Stimulated activated CD8-positive, alpha-beta memory T cell treated with anti-CD3 and anti-CD28 coated beads, Interleukin-4, amount 100 ng/mL, for 48 hours (primary cell): ENCODE measurements at places on chromosomes 3 and 15.

DNA sequence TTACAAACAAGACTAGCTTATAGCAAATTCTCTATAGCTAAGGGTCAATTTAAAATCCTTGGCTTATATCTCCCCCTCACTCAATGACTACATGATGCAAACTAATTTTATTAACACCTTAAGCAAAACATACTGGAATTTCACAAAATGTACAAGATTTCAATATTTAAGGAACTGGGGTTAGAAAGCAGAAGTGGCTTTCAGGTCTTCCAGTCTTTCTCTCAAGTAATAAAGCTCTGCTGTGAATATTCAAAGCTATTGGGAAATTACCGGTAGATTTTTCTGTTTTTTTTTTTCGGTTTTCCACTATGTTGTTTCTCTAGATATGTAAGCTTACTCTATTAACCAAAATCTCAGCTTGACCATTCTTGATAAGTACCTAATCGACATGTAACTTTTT is 3.9 kb downstream of the EPM2AIP1 start:
- DNase-seq = no peak

- DNase-seq = peak; percentile 30
Measured at GRCh38 chr3:49626101-49626581, 48.0 kb upstream of the APEH start.

DNA sequence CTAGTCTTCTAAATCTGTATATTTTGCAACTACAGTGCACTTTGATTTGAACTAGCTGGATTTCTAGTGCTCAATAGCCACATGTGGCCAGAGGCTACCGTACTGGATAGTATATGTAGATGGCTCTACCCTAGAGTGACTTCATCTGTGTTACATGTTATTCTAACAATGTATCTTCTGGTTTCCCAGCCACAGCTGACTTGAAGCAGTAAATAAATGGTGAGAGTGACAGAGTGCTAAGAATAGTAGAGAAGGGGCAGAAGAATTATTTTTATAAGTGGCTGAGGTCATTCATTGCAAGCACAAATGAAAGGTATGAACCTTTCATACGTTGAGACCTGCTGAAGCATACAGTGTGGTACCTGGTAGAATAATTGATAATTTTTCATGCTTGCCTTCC is 30.9 kb downstream of the KAT2B start:
- no peak for DNase-seq

DNA sequence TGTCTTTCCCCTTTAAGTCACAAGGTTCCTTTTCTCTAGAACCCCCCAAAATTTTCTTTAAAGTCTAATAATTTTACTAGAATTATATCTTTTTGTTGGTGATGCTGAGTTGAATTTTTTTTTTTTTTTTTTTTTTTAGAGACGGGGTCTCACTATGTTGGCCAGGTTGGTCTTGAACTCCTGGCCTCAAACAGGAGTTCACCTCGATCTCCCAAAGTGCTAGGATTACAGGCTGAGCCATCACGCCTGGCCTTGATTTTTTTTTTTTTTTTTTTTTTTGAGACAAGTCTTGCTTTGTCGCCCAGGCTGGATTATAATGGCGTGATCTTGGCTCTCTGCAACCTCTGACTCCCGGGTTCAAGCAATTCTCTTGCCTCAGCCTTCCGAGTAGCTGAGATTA is 12.2 kb downstream of the SEC13 start:
- no peak for DNase-seq

- DNase-seq = peak; percentile 94
Measured at GRCh38 chr3:113051302-113051711, 60.5 kb downstream of the GTPBP8 start.

- no peak for DNase-seq
Measured at GRCh38 chr15:33138000-33138399, 56.5 kb downstream of the FMN1 start.

DNA sequence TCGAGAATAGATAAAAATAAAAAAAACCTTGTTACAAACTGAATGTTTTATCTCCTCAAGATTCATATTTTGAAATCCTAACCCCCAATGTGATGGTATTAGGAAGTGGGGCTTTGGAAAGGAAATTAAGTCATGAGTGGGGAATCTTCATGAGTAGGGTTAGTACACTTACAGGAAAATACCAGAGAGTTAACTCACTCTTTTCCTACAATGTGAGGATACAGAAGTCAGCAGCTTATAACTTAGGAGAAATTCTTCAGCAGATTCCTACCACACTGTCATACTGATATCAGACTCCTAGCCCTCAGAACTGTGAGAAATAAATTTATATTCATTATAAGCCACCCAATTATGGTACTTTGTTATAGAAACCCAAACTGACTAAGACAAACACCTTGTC is 453.1 kb downstream of the GBE1 start:
- DNase-seq = no peak

GRCh38 chr3:13548696-13549622 is at the start of gene FBLN2:
Gene FBLN2 (plus strand): TSS chr3:13549125. CDS start chr3:13570356, 21,231 bp downstream.
- no peak for DNase-seq

DNA sequence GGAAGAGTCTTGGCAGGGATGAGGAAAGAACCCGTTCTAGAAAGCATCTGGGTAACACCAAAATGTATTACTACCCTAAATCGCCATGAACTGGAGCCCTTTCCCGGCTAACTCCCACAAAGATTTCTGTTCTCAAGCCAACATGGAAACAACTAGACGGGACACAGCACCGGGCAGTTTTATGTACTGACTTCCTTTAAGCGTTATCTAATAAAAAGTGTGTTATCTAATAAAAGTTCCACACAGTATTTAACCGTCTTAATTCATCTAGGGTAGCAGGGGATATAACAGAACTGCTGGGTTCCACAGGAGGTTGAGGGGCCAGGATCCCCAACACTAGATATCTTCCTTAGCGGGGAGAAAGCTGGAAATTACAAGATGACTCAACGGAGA is 347 bp upstream of the C3orf62 start:
- DNase-seq = no peak

DNA sequence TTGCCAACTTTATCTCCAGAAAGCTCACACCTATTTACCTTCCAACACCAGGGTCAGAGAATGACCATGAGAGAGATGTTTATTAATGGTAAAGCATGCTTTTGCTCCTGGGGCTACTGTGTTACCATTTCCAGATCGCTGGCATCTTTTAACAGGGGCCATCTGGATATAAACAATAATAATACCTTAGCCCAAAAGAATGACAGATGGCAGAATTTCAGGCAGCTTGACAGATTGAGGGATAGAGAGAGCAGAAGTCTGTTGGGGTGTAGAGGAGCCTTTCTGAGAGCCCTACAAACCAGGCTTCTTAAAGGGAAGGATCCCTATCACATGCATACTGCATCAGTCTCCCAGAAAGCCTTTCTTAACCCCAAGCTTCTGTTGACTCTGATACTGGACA is 17.7 kb downstream of the RBP1 start:
- DNase-seq = no peak

GRCh38 chr3:64318668-64319271 is 93.5 kb upstream of the PRICKLE2 start:
- no peak for DNase-seq

GRCh38 chr15:77482570-77482969 is 61.9 kb downstream of the HMG20A start:
- no peak for DNase-seq

GRCh38 chr3:188431040-188431439 is 277.1 kb downstream of the LPP start:
- DNase-seq = no peak

DNA sequence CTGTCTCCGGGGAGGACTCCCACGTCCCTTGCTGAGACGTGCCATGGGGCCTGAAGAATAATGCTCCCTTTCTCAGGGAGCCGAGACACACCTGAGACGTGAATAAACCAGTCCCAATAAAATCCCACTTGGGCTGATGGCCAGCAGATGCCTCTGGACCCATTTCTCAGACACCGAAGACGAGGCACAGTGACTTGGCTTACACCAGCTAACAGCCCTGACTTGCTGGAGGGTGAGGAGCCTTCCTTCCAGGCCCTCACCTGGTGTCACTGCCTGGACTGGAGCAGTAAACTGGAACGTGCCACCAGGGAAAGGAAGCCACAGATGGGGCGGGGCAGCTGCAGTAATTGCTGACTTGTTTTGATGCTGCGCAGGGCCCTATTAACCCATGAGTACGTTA is 189.7 kb downstream of the PDZRN3 start:
- DNase-seq = no peak

GRCh38 chr15:82228750-82229149 is 33.8 kb downstream of the EFL1 start:
- no peak for DNase-seq

- DNase-seq = no peak
Measured at GRCh38 chr15:90401495-90401894, 13.5 kb downstream of the IQGAP1 start.

DNA sequence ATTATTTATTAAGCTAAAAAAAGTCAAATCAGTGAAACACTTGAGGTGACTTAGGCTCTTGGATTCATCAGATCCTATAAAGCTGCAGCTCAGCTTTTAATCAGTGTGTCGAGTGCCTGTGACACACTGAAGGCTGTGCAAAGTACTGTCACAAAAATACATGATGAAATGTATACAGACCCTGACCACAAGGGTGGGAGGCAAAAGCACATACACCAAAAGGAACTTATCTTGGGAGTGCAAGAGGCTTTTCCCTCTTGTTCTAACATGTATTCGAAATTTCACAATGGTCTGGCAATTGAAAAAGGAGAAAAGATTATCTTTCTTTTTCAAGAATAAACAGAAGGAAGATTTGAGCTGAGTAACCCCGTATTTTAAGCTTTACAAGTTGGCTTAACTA is 35.9 kb downstream of the VGLL4 start:
- DNase-seq = no peak

DNA sequence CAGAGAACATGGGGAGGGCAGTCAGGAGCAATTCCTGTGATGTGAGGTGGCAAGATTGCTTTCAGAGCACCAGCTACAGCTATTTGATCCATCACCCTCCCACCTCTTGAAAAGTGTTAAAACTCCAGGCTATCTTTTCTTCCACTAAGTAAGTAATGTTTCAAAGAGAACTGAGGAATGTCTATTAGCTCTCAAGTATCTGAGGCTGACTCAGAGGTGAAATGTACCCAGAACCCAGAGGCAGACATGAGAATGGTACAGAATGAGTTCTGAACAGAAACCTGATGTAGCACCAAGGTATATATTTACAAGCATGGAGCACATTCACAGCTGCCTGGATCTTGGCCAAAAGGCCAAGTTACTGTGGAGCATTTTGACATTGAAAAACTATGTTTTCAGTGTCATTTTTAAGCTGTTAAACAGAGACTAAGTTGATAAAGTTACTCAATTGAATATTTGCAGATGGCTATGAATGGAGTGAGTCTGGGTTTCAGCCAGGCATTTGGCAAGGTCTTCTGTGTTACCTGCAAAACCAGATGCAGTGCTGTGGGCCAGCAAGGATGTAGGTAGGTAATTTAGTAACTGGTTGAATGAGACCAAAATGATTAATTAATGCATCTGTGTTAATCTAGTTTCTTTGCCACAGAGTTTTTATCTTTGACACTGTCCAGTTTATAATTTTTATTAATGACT is 227.7 kb upstream of the CD96 start:
- DNase-seq = no peak

- no peak for DNase-seq
Measured at GRCh38 chr3:30349507-30349906, 256.9 kb upstream of the TGFBR2 start.

GRCh38 chr3:170765419-170766078 is 104.4 kb downstream of the RPL22L1 start:
- DNase-seq = no peak

DNA sequence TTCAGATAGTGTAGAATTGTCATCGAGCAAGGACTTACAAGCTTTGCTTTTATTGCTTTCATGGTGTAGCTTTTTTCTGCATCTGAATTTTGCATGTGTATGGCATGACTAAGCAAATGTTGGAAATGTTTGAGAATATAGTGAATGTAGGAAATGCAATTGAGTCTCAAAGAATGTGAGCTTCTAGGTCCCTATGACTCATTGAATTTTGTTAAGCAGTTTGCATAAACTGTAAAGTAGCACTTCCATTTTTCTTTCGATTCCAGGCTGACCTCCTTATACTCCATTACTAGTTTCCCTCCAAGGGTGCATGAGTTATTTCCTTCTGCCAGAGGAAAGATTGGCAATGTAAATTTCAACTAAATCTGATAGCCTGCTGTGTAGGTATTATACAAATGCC is 619.2 kb downstream of the DIPK2A start:
- DNase-seq = no peak

- DNase-seq = no peak
Measured at GRCh38 chr3:104514371-104514770, 852.3 kb upstream of the ALCAM start.

- no peak for DNase-seq
Measured at GRCh38 chr3:71166339-71167240, 416.9 kb downstream of the FOXP1 start.
